T47D (cell line): ENCODE measurements at places on chromosomes 4 and X.

GRCh38 chr4:16721613-16722291 lies 176.7 kb downstream of the LDB2 start:
- DNase-seq: no peak

DNA sequence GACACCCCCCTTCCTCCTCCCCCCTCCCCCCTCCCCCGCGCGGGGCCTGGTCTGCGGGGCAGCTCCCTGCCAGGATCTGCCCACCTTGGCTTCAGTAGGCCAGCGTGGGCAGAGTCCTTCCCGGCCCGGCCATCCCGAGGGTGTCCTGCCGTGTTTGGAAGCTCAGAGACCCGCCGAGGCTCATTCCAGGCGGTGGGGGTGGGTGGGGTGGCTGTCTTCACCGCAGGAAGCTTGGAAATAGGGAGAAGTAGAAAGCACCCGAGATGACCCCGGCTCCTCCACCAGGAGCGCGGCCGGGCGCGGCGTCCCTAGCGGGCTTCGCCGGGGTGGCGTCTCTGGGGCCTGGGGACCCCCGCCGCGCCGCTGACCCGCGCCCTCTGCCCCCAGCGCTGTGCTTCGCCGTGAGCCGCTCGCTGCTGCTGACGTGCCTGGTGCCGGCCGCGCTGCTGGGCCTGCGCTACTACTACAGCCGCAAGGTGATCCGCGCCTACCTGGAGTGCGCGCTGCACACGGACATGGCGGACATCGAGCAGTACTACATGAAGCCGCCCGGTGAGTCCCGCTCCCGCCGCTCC lies 1.6 kb downstream of the NAT8L start:
- no peak for DNase-seq

- no peak for DNase-seq
Observed at GRCh38 chr4:184190711-184191110, 27.0 kb downstream of the ENPP6 start.

DNA sequence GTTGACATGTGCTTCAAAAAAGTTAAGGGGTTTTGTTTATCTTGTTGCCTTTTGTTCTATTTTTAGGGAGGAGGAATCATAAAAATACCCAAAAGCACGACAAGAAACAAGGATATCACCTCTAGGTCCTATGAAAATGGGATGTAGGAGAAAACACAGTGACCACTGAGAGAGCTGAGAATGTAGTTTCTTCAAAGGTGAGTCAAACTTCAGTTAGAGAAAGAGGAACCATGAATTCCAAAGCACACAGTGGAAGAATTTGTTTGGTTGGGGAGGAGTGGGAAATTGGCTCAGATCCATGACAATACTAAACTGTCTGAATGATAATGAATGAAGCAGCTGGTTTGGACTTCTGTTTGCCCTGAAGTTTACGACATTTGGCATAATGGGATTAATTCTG lies 19.1 kb upstream of the FRYL start:
- DNase-seq: no peak

DNA sequence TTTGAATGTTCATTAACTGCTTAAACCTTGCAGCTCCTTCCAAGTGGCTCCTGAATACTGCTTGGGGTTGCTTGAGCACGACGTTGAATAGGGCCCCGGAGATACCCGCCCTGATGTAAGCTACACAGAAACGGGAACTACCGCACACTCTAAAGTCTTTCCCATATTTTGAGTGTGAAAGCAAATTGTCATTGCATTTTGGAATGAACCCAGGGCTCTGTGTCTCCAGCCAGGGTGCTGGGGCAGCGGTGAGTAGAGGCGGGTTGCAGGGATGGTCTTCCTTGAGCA lies 59.4 kb upstream of the HELT start:
- no peak for DNase-seq
